Suppressor macrophage (primary cell): ENCODE measurements at places on chromosomes 1 and 21.

- DNase-seq = no peak
Observed at GRCh38 chr1:74286414-74286813, 51.2 kb downstream of the TNNI3K start.

DNA sequence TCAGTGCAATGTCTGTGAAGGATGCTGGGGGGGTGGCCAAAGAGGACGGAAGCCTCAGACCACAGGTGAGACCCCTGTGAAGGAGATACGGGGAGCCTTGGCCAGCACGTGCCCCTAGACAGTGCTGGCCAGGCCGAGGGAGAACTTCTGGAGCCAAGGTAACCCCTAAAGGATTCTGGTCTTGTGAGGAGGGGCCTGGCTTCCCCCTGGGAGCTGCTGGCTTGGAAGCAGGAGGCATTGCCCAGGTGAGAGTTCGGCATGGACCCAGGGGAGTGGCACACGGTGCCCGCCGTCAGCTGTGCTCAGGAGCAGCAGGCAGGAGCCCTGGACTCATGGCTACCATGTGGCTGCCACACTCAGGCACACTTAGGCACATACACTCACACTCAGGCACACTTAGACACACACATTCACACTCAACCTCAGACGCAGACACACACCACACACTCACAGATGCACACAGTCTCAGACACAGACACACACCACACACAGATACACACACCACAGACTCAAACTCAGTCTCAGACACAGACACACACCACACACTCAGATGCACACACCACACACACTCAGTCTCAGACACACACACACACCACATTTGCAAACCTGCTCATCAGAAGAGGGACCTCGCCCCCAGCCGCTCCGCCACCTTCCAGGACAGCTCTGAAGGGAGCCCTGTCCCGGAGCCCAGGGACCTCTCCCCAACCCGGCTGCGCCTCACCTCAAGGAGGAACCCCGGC lies 1.1 kb upstream of the COL6A2 start:
- DNase-seq = no peak

DNA sequence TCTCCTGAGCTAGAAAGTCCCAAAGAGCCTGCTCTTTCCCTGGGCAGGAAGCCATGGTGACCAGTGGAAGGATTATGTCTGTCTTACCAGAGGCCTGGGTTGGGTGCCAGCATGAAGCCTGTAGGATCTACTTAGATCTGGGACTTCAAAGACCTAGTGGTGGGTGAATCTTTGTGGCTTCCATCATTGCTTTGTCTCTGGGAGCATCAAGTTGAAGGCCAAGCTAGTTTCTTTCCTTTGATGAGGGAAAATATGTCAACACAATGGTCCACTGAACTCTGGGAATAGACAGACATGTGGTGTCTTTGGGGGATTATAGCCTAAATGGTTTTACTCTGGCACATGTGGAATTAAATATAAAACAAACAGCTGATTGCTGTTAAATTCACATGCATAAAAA lies 100.5 kb upstream of the HOOK1 start:
- DNase-seq = no peak

DNA sequence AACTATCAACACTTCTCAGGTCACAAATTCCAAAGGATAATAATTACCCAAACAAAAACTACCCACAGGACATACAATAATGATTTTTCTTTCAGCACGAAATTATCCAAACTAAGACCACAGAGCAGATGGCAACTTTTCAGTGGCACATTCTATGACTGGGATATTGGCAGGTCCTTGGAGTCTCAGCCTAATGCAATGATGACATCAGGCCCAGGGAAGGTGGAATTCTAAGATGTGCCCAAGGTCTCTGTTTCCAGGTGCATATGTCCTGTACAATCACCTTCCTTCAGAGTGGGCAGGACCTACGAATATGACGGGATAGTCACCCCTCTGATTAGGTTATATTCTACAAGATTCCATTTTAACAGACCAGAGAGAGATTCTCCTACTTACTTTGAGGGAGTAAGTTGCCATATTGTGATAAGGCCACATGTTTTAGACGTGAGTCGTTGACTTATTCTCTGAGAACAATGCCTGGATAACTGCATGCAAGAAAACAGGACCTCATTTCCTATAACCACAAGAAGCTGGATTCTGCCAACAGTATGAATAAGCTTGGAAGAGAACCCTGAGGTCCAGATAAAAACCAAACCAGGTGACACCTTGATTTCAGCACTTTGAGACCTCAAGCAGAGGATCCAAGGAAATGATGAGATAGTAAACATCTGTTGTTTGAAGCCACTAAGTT lies 69.9 kb downstream of the ZC3H11B start:
- no peak for DNase-seq

GRCh38 chr1:115529216-115529897 lies 112.4 kb upstream of the VANGL1 start:
- no peak for DNase-seq

DNA sequence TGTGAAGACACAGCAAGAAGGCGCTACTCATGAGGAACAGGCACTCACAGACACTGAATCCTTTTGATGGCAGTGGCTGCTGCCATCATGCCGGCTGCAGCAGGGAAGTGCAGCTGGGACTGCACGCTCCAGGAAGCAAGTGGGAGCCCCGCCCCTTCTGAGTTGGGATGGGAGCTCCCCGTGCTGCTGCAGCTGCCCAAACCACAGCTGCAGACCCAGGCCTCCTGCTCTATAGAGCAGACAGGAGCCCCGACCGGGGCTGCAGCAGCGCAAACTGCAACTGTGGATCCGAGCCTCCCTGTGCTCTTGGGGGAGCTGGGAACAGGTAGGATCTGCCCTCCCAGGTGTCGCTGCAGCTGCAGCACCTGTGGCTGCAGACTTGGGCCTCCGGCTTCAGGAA lies 65.2 kb upstream of the MARK1 start:
- no peak for DNase-seq

DNA sequence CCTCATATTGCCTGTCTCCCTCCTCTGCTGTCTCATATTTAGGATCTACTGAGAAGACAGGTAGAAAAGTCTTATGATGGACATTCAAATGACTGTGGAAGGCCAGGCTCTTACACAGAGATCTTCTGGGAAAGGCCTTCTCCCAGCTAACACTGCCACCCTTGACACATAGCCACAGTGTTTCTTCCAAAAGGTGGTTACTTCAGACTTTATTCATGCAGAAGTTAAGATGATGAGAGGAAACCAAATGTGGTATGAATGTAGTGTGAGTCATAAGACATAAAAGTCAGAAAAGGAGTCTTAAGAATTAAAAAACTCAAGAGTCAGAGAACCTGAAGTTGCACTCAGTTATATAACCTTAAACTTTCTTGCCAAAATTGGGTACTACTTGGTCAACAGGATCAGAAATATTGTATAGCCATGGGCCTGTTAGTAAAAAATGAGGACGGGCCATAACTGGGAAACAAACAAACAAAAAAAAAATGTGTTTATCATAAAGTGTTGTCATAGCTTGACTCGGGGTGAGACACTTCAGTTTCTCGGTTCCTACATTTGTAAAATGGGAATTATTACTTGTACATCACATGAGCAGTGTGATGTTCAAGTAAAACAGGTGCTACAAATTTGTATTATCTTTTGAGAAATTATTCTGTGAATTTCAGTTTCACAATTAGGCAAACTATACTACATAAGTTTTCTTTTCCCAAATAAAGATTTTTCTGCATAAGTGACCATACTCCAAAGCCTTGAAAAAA lies 1.2 kb upstream of the DENND1B start:
- DNase-seq = peak; percentile 76
